ENCODE measurements at places on chromosomes 3 and 15.

GRCh38 chr3:106386050-106386449 lies 517.2 kb upstream of the CBLB start:
- no peak for DNase-seq

- no peak for DNase-seq
Measured at GRCh38 chr3:124126436-124127023, 134.6 kb upstream of the ROPN1 start.

GRCh38 chr15:78130466-78131294 lies 565 bp downstream of the CIB2 start:
- peak; percentile 41 for DNase-seq

DNA sequence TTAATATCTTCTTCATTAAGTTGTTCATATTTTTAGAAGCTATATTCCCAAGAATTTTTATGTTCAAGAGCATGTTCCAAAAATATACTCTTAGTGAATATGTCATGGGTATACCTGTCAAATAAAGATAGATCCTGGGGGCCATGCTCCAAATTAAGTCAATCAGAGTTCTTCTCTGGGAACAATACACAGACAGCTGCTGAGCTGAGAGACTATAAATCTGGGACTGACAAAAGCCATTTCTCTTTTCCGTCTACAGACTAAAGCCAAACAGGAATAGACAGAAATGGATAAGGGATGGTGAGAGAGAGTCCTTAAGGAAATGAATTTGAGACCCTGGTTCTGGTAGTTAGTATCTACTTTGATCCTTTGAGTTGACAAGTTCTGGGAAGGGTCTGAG lies 465.1 kb upstream of the RASGRP1 start:
- DNase-seq: no peak

GRCh38 chr15:92808598-92809063 lies 91.5 kb upstream of the CHD2 start:
- peak; percentile 11 for DNase-seq

GRCh38 chr3:99837715-99838114 lies 20.1 kb downstream of the CMSS1 start:
- DNase-seq: no peak

DNA sequence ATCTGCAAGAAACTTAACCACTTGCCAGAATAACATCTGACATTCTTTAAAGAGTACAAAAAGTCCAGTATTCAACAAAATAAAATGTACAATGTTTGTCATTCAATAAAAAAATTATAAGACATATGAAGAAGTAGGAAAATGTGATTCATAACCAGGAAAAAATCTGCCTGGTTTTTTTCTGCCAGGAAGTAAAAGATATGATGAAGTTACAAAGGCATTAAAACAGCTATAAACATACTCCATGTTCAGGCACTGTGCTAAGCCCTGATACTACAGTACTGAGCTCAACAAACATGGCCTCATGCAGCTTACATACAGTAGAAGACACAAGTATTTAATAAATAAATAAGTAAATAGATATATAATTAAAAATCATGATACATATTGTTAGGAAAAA lies 178.4 kb upstream of the STT3B start:
- DNase-seq: no peak

DNA sequence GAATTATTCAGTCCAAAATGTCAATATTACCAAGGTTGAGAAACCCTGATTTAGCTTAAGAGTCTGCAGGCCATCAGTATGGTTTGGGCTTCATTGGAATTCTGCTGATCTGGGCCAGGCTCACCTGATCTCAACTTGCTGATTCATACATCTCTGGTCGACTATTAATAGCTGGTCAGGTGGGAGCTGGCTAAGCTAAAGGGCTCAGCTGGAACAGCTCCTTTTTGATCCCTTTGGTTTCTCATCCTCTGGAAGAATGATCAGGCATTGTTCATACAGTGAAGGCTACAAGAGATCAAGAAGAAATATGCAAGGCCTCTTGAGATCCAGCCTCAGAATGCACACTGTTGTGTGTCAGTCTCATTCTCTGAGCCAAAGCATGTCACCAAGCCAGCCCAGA lies 123.3 kb upstream of the MME start:
- no peak for DNase-seq

DNA sequence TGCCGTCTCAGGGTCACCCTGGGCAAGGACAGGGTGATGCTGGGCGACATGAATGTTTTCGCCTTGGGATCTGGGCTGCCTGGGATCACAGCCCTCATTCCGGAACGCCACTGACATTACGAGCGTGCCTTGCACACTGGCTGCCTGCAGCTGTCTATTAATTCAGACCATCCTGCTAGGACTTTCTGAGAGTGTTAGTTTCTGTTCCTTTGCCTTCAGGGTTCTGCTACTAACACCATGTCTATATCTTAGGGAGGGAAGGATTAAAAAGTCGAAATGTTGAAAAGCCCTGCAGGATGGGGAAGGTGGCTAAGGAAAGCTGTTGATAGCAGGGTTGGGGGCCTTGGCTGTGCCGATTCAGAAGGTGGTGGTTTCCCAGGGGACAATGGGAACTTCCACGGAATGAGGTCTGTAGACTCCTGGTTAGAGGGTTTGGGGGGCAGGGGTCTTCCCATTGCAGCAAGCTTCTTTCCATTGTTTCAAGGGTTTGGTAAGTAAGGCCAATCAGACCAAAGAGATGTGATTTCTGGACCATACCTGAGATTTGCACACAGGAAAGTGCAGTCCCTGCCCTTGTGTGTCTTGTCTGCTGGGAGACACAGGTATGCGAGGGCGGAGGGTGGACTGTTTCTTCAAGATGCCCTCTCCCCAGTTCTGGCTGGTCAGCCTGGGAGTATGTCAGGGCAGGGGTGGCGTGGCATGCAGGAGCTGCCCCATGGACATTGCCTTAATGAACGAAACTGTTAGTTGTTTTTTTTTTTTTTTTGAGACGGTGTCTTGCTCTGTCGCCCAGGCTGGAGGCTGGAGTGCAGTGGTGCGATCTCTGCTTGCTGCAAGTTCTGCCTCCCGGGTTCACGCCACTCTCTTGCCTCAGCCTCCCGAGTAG lies 50.9 kb downstream of the RGMA start:
- DNase-seq: no peak

DNA sequence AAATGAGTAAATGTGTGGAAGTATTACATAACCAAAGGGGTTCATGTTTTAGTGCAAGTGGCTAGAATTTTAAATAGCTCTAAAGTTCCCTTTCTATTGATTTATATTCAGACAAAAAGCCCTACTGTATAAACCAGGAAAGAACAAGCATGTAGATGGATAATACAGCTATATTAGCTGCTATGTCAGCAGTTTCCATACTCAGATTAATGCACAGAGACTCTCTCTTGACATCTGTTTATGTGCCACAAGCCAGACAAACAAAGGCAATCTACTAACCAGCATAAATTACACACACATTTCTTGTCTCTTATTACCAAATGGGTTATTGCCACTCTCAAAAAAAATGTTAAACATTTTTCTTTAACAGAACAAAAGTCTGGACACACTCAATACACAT lies 760.1 kb upstream of the NECTIN3 start:
- DNase-seq: no peak

GRCh38 chr3:127136024-127136600 lies 56.8 kb upstream of the PRR23E start:
- DNase-seq: no peak

GRCh38 chr3:73602170-73602569 lies 22.6 kb downstream of the PDZRN3 start:
- DNase-seq: no peak

DNA sequence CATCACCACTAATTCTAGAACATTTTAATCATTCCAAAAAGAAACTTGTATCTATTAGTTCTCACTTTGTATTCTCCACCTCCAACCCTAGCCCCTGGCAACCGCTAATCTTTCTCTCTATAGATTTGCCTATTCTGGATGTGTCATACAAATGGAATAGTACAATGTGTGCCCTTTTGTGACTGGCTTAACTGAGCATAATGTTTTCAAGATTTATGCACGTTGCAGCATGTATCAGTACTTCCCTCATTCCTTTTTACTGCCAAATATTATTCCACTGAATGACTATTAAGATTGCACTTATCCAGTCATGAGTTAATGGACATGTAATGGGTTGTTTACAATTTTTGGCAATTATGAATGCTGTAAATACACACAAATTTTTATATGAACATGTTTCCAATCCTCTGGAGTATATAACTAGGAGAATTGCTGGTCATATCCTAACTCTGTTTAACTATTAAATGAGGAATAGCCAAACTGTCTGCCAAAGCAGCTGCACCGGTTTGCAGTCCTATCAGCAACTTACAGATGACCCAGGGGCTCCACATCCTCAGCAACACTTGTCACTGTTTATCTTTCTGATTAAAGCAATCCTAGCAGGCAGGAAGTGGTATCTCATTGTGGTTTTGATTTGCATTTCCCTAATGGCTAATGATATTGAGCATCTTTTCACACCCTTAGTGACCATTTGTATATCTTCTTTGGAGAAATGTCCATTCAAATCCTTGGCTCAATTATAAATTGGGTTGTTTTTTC lies 42.9 kb downstream of the DCUN1D1 start:
- DNase-seq: no peak

GRCh38 chr3:21435871-21436270 lies 315.1 kb downstream of the ZNF385D start:
- no peak for DNase-seq

DNA sequence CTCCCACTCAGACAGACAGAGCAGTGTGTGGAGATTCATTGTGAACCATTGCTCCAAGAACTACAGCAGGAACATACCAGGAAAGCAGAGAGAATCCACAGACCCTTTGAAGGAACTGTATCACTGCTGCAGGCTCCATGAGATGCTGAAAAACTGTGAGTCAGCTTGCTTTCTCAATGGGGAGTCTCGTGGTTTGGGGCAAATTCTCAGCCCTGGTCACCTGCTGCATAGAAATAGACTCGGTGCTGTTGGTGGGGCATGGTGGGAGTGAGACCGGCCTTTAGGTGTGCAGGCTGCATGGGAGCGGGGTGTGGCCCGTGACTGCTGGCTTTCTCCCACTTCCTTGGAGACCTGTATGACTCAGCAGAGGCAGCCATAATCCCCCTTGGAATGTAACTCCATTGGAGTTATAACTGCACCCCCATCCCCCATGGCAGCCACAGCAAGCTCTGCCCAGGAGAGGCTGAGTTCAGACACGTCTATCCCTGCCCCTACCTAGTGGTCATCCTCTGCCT lies 35.6 kb downstream of the ALCAM start:
- DNase-seq: no peak

DNA sequence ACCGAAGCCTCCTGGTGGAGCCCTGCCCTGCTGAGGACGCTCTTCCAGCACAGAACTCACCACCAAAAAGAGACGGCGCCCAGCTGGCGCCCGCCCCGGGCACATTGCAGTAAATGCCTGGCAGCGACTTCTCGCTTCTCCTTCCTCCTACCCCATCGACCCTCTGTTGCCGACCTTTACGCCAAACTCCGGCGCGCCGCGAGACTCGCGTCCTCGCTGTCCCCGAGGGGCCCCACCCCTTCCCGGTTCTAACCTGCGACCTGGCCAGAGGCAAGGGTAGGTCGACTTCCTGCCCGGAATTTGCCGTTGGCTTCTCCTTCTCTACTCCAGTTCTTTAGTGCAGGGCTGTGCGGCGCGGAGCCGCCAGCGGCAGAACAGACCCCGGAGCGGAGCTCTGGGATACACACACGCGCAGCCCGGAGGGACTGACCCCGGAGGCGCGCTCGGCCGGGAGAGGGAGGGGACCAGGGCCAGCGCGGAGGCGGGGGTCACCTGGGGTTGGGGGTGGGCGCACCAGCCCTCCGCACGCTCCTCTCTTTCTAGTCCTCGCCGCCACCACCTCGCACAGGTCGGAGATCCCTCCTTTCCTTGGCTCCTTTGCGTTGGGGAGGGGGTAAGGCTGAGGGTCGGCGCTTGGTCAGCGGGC lies 226.6 kb upstream of the AZI2 start:
- no peak for DNase-seq

- DNase-seq: no peak
Measured at GRCh38 chr15:89140595-89140994, 52.3 kb downstream of the ABHD2 start.

- no peak for DNase-seq
Measured at GRCh38 chr15:45855907-45856579, 221.2 kb downstream of the SQOR start.

GRCh38 chr15:100778831-100779288 lies 100.8 kb upstream of the ALDH1A3 start:
- no peak for DNase-seq

GRCh38 chr15:96888764-96889163 lies 558.3 kb downstream of the NR2F2 start:
- no peak for DNase-seq

GRCh38 chr15:83278191-83278590 lies 6.3 kb downstream of the BNC1 start:
- no peak for DNase-seq

DNA sequence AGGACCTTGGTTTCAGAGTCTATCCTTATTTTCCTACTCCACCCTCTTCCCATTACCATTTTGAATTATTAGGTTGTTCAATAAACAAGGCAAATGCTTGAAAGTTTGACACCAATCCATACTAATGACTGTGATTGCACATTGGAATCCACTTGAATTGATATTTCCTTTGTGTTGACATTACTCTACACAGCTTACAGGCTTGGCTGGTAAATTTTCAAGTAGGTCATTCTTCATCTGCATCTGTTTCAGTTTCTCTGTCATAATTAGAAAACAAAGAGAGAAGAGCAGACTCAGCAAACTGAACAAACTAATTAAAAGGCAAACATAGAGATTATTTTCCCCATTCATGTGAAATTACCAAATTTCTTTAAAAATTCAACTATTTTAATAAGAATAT lies 732.9 kb upstream of the BCHE start:
- DNase-seq: no peak

GRCh38 chr15:49656734-49657133 lies 35.9 kb downstream of the DTWD1 start:
- no peak for DNase-seq

DNA sequence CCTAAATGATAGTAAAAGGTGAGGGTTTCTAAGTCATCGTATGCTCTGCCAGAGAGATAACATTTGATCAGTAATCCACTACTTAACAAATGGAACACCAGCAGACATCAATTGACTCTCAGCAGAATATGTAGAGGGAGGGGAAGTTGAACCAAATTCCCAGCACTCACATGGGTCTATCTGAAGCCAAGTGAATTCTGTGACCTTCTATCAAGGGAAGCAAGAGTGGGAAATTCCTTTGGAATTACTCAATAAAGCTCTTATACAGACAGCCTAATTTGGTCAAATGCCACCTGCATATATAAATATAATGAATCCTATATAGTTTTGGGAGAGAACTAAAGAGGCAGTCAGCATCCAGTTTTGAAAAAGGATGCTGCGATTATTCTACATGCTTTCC lies 15.8 kb upstream of the KCNMB2 start:
- DNase-seq: no peak

- no peak for DNase-seq
Measured at GRCh38 chr15:61319892-61320291, 90.8 kb upstream of the RORA start.

GRCh38 chr3:137347132-137347531 lies 389.3 kb downstream of the IL20RB start:
- DNase-seq: no peak

- no peak for DNase-seq
Measured at GRCh38 chr3:50139718-50140423, 15.3 kb upstream of the SEMA3F start.

GRCh38 chr3:186225603-186226002 lies 116.7 kb upstream of the ETV5 start:
- no peak for DNase-seq

- no peak for DNase-seq
Measured at GRCh38 chr15:89783111-89783860, 7.2 kb downstream of the MESP2 start.
